Central memory CD4-positive, alpha-beta T cell (primary cell): ENCODE measurements at places on chromosomes 1 and 21.

GRCh38 chr1:203671047-203671446 lies 44.4 kb downstream of the ATP2B4 start:
- no peak for DNase-seq

DNA sequence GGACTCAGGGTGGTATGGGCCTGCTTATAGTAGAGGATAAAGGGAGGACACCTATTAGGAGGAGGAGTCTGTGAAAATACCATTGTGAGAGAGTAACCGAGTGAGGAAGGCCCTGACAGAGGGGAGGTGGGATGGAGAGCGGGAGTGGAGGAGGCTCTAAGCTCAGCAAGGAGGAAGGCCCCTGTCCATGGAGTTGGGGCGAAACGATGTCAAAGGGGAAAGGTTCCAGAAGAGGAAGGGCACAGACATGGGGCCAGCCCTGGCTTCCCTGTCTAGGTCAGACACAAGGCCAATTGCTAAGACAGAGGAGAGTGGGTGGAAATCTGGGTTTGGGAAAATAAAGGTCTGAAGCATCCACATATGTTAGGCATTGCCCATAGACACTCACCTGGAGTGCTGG lies 44.2 kb downstream of the ELK4 start:
- DNase-seq = no peak

DNA sequence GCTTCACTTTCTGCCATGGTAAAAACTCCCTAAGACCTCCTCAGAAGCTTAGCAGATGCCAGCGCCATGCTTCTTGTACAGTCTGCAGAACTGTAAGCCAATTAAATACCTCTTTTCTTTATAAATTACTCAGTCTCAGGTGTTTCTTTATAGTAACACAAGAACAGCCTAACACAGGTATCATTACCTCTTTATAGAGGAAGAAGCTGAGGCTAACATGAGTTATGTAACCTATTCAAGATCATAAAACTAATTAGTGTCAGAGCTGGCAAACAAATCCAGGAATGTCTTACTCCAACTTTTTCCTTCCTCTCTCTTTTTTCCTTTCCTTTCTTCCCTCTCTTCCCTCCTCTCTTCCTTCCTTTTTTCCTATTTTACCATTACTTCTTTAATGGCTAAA lies 9.3 kb downstream of the NTMT2 start:
- no peak for DNase-seq

GRCh38 chr1:10980094-10980577 lies 32.3 kb upstream of the TARDBP start:
- DNase-seq = no peak

GRCh38 chr1:63787875-63788274 lies 14.1 kb downstream of the ROR1 start:
- DNase-seq = no peak

- DNase-seq = no peak
Measured at GRCh38 chr1:66333466-66334199, 200.3 kb upstream of the SGIP1 start.

- no peak for DNase-seq
Measured at GRCh38 chr1:98205291-98206017, 284.6 kb upstream of the DPYD start.

- peak; percentile 95 for DNase-seq
Measured at GRCh38 chr1:24964811-24965570, 34.9 kb upstream of the RUNX3 start.

DNA sequence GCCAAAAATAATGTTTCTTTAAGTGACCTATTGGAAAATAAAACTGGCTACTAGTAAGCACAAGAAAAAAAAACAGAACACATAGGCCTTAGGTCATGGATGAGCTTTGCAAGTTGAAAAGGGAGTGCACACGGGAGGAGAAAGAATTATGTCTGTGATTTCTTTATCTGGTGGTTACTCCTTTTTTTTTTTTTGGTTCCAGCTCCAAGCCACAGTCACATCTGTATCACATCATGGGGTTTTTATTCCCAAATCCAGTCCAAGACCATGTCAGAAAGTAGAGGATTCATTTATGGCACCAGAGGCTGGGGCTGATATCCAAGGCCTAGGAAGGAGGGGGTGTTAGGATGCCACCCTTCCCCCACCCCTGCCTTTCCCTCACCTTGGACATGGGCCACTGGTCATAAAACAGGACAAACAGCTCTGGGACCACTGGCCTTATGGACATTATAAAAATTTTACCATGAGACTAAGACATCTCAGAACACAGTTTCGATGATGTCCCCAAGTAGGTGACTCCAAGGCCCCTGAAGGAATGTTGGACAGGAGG lies 10.3 kb upstream of the HEYL start:
- DNase-seq = no peak

DNA sequence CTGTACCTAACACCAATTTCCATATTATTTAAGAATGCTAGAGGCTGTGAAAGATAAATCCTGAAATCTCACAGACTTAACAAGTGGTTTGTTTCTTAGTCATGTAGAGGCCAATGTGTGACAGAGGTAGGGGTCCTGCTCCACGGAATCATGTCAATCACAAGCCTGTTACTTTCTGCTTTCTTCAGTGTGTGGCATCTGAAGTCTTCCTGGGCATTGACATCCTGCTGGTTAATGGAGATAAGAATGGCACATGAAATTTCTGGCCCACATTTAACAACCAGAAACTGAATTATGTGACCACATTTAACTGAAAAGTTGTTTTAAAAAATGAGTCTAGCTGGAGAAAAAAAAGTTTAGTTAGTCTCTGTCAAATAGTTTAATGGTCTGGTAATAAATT lies 68.3 kb upstream of the PLA2G4A start:
- no peak for DNase-seq

GRCh38 chr1:3741566-3742438 lies 10.4 kb upstream of the CCDC27 start:
- no peak for DNase-seq

DNA sequence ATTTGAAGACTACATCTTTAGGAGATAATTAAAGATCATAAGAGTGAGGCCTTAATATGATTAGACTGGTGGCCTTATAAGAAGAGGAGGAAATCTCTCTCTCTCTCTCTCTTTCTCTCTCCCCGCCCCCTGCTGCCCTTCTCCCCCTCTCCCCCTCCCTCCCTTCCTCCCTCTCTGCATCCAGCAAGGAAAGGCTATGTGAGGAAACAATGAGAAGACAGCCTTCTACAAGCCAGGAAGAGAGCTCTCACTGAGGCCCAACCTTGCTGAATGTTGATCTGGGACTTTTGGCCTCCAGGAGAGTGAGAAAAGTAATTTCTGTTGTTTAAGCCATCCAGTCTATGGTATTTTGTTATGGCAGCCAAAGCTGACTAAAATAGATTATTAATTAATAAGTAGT lies 21.6 kb downstream of the FOXD3 start:
- DNase-seq = no peak

DNA sequence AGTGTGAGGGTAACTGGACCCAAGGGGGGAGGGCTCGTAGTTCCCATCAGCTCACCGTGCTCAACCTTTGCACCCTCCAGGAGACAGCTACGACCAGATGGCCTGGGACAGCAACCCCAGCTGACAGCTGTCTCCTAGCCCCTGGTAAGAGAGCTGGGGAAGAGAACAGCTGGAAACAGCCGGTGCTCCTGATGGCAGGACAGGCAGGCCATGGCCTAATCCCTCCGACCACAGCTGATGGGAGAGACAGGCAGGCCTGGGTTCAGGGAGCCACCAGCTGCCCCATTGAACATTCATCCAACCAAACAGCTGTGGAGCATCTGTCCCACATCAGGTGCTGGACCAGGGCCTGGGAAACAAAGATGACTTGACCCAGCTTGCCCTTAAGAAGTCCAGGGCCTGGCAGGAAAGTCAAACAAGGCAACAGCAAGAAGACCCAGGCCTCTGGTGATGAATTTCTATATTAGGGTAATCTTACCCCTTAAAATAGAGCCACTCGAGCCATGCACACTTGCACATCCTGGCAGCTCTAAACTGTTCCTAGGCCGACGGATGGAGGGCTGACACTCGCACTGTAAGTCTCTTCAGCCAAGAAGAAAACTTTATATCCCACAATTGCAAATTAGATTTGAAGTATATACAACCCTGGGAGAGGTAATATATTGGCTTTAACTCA lies 12.2 kb downstream of the OLFML2B start:
- no peak for DNase-seq

GRCh38 chr1:110549831-110550230 lies 30.9 kb upstream of the KCNA10 start:
- no peak for DNase-seq

DNA sequence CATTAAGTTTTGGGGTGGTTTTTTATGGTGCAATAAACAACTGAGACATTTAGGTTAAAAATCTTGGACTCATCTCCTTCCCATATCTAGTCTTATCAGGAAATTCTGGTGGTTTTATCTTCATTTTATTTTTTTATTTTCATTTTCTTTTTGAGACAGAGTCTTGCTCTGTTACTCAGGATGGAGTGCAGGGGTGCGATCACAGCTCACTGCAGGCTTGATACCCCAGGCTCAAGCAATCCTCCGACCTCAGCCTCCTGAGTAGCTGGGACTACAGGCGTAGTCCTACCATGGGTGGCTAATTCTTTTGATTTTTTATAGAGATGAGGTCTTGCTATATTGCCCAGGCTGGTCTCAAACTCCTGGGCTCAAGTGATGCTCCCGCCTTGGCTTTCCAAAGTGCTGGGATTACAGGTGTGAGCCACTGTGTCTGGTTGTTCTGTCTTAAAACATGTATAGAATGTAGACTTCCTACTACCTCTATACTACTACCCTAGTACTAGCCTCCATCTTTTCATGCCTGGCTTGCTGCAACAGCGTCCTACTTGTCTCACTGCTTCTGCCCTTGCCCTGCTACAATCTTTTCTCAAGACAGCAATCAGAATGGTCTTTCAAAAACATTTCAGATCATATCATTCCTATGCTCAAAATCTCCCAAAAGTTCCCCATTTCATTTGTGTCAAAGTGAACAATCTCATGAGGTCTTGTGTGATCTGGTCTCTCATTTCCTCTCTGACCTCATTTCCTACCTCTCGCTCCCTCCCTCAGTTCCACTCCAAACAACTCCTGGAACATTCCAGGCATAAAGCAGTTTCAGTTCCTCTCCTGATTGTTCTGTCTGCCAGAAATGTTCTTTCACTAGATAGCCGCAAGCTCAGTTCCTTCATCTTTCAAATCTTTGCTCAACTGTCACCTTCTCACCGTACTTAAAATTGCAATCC lies 5.9 kb upstream of the FCGR2A start:
- no peak for DNase-seq

- DNase-seq = no peak
Measured at GRCh38 chr1:178652506-178653490, 72.2 kb upstream of the RALGPS2 start.

DNA sequence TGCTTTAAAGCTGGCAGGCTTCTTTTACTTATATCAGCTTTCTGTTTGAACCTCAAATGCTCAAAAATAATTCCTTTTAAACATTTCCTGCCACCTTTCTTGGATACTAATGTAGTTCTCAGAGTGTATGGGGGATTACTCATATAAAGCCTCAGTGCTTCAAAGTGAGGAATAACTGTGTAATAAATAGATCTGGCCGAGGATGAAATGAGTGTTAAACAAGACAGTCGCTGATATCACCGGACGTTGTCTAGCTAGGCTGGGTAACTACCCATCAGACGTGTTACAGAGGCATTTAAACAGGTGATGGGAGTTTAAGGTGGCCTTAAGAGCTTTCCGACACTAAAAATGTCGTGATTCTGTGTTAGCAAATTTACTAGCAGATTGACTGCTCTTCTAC lies 53.1 kb downstream of the VANGL2 start:
- no peak for DNase-seq

DNA sequence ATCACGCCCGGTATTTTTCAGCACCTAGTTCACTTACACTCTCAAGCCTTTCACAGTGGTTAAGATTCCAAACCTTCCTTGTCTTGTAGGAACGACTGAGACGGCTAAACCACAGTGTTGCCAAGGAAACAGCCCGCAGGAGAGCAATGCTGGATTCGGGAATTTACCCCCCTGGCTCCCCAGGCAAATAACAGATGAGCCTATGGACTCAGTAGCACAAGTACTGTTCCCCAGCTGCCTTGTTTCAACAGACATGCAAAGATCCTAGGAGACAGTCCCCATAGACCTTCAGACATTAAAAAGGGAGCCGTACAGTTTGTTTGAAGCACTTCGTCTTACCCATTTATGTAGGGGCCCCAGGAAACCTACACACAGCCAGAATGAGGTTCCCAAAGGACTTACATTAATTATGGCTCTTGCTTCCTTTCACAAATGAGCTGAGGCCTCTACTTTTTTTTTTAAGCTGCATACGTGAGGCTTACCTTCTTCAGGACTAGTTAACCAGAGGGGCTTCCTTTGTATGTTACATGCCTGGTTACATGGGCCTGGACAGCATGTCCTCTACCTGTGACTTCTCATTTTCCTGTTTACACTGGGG lies 2.7 kb downstream of the SNAPIN start:
- DNase-seq = no peak

- DNase-seq = no peak
Measured at GRCh38 chr1:61898658-61899057, 156.4 kb downstream of the PATJ start.

GRCh38 chr1:68449901-68450300 lies at the start of gene RPE65:
Gene RPE65, minus strand, starts transcription at chr1:68449954. Its CDS starts 49 bp downstream, at chr1:68449905.
- no peak for DNase-seq

- no peak for DNase-seq
Measured at GRCh38 chr1:115240297-115240696, 97.8 kb downstream of the NGF start.

- DNase-seq = no peak
Measured at GRCh38 chr1:244965185-244966030, 101.1 kb upstream of the HNRNPU start.

DNA sequence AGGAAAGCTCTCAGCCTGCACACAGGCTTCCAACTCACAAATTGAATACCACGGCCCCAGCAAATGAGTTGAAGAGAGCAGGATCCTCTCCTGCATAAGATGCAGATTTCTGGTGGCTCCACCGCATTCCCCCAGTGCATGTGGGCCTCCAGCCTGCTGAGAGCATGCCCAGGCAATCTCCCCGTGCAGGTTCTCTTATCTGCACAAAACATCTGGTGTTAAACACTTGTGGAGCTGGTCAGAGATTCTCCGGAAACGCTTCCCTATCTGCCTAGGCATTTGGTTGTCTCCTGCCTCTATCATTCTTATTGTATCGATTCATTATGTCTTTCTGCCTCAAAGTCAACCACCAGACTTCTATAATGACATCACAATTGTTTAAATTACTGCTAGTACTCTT lies 1349.0 kb upstream of the B3GALT2 start:
- no peak for DNase-seq

- no peak for DNase-seq
Measured at GRCh38 chr1:167084757-167085156, 5.4 kb downstream of the GPA33 start.

- DNase-seq = no peak
Measured at GRCh38 chr1:214108097-214108446, 120.3 kb downstream of the PROX1 start.

- DNase-seq = no peak
Measured at GRCh38 chr1:222053790-222054294, 312.0 kb upstream of the DUSP10 start.

- no peak for DNase-seq
Measured at GRCh38 chr1:159581422-159581821, 6.2 kb upstream of the APCS start.

DNA sequence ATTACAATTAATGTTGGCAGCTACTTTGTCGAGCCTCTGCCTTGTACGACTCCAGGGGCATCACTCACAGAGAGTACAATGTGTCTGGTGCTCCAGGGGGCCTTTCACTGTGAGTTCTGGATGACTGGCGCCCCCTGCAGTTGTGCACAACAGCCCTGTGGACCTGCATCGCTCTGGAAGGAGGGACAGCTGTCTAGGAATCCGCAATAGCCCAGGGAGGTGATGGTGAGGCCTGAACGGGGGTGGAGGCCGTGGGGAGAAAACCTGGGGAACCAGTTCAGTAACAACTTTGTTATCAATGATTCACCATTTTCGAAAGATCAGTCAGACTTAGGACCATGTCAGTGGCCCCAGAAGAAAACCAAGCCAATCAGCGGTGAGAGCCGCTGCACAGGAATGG lies 189.1 kb downstream of the KAZN start:
- DNase-seq = no peak
